ENCODE measurements at places on chromosomes 16 and 17.

DNA sequence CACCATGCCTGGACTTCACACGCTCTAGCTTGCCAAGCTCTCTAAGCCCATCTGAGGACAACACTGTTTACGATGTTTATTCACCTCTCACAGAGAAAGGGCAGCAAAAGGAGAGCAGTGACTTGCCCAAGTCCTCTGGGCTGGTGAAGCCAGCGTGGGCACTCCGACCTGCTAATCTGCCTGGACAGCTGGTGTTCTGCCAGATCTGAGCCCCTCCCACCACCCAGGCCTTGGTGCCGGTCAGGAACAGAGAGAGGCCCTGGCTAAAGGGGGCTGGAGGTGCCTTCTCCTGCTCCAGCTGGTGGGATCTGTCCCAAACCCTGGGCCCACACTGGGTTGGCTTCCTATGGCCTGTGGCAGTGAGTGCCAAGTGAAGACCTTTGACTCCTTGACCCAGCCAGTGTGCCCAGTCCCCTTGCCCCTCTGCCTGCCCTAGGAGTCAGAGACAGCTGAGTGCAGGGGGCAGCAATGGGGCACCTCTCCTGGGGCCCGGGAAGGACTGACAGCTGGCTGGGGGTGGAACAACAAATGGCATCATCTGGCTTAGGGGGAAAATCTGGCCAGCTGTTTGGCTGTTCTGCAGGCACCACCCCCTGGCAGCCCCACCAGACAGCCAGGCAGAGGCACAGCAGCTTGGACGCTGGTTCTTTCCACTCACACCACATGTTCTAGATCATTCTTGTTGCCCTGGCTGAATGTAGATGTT is 1.8 kb upstream of the SLC4A1 start:
- no peak for DNase-seq

DNA sequence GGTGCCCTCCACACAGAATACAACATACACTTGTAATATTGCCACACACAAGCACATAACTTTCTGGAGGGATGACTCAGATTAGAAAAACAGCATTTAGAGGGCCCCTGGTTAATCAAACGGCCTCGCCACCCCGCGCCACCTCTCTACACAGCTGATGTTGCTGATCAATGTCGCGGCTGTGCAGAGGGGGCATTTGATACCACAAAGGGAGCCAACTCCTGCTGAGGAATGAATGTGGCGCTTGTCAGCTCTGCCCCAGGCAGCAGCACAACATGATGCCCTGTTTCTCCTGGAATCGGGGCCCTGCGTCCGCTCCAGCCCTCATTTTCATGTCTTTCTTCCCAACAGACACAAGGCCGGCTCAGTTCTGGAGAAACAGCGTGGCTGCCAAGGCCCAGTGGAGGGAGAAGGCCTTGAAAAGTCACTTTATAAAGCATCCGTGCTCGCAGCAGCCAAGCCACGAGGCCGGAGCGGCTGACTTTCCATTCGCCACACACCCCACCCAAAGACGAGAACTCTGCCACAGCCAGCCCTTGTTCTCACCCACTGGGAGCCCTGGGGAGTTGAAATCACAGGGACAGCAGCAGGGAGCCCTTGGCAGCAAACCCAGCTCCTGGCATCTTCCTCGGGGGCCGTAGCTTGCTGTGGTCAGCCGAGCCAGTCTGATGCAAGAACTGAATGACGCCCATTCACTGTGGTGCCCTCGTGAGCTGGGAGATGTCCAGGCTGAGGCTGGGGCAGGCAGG is 65.6 kb downstream of the XYLT1 start:
- peak; percentile 95 for DNase-seq

- no peak for DNase-seq
Observed at GRCh38 chr17:27408891-27409290, 47.4 kb upstream of the KSR1 start.

DNA sequence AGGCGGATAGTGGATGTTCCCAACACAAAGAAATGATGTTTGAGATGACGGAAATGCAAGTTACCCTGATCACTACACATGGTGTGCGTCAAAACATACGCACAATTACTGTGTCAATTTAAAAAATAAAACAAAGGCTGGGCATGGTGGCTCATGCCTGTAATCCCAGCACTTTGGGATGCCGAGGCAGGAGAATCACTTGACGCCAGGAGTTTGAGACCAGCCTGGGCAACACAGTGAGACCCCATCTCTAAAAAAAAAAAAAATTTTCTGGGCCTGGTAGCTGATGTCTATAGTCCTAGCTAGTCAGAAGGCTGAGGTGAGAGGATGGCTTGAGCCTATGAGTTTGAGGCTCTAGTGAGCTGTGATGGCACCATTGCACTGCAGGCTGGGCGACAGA is 51.8 kb downstream of the TEKT5 start:
- no peak for DNase-seq

- DNase-seq: peak; percentile 38
Observed at GRCh38 chr17:50785946-50786570, 18.7 kb upstream of the ANKRD40CL start.

GRCh38 chr17:60641126-60641525 is 36.5 kb upstream of the BCAS3 start:
- no peak for DNase-seq

DNA sequence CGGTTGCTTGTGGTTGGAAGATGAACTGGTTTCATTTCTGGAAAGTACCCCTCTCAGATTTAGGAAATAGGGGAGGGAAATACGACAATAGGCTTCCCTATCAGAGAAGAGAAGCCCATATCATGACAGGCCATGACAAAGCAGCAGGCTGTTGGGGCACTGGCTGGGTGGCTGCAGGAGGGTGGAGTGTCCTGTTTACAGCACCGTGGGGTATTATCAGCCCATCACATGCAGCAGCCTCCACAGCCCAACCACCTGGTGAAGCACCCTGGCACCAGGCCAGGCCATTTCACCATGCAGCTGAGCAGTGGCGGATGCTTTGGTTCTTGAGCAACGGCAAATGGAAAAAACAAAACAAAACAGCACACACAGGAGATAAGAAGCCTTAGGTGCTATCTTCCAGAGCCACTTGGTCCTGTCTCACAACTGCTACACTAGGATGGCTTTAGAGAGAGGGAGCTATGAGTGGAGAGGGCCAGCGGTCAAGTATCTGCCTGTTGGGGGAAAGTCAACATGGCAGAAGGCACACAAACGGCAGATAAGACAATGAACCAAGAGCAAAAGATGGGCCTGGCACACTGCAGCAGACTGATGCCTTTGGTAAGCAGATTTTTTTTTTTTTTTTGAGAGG is 24.2 kb downstream of the FAM117A start:
- peak; percentile 78 for DNase-seq

GRCh38 chr16:84633622-84634021 is 14.7 kb upstream of the KLHL36 start:
- DNase-seq: peak; percentile 92

- peak; percentile 82 for DNase-seq
Observed at GRCh38 chr17:8785547-8786413, 13.4 kb downstream of the MFSD6L start.

DNA sequence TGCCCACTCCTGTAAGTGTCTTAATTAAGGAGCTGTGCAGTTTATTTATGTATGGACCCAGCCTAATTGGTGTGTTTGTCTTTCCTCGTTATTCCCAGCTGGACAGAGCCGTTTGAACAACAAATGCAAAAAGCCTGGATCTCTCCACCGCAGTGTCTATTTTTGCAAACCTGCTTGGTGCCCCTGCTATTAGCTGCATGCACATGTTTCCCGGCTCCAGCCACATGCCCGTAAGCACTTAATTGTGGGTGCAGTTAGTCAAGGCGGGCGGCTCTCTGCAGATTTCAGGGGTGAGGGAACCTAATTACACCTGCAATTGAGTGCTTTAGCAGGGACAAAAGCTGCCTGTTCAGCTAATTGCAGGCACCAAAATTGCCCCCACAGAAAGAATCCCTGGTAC is 74.0 kb upstream of the GSE1 start:
- no peak for DNase-seq

DNA sequence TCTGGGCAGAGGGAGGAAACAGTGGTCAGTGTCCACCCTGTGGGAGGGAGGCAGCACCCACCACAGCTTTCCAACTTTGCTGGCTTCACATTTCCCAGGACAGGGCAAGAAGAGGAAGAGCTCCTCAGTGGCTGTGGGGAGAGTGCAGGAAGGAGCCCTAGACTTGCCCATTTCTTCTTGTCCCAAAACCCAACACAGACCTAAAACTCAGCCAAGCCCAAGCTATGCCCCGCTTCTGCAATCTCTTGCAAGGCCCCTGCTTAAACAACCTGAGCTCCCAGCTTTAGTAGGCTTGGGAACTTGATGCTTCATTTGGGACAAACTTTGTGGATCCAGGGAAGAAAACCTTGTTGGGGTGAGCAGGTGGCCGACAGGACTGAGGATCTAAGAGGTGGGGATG is 173.8 kb downstream of the LGALS9B start:
- no peak for DNase-seq

GRCh38 chr17:76427501-76428231 is 25.3 kb downstream of the UBE2O start:
- no peak for DNase-seq

- DNase-seq: no peak
Observed at GRCh38 chr17:31515267-31515666, 123.8 kb downstream of the RAB11FIP4 start.

- no peak for DNase-seq
Observed at GRCh38 chr16:68400924-68401460, 47.3 kb downstream of the SMPD3 start.

- DNase-seq: no peak
Observed at GRCh38 chr16:78048319-78048718, 26.0 kb downstream of the CLEC3A start.

DNA sequence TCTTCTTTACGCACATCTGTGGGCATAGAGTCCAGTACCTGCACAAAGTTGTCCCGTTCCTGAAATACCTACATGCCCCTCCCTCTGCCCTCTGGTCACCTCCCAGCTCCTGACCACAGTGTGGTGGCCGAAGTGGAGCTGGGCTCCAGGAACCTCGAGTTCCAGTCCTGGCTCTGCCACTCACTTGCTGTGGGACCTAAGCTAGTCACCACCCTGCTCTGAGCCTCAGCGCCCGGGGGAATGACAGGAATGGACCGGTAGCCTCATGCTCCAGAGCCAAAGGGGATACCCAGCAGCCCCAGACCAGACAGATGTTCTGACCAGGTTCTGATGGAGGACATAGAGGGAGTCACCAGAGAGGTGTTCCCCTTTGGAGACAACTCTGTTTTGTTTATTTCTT is 26.7 kb upstream of the ITGA3 start:
- no peak for DNase-seq

DNA sequence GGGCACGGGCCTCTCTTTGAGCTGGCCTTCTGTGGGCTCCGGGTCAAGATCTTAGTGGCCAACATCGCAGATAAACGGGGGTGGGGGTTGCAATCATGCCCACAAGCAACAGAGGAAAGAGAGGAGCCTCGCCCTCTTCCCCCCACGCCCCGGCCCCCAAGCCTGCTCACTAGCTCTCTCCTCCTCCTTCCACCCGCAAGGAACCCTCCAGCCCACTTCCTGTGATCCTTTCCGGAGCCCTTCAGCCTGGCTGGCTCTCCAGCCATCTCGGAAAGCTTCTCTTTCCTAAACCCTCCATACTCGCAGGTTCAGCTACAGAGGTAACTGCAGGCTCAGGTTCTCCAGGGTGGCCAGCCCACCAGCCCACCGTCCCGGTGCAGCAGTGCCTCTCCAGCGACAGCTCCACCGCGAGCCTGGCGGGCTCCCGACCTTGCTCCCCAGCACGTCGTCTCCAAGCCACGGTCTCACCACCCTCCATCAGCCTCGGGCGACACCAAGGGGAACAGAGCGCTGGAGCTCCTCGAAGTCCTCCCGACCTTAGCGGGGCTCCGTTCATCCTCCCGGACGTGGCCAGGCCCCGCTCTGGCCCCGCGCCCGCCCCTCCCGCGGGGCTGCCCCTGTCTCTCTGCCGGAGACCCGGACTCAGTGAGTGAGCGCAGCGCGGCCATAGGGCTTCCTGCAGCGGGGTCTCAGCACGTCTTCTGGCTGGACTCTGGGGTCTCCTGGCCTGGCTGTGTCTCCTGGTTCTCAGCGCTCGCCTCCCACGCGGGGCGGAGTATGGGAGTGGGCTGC is 12.9 kb upstream of the ODF4 start:
- DNase-seq: peak; percentile 53

DNA sequence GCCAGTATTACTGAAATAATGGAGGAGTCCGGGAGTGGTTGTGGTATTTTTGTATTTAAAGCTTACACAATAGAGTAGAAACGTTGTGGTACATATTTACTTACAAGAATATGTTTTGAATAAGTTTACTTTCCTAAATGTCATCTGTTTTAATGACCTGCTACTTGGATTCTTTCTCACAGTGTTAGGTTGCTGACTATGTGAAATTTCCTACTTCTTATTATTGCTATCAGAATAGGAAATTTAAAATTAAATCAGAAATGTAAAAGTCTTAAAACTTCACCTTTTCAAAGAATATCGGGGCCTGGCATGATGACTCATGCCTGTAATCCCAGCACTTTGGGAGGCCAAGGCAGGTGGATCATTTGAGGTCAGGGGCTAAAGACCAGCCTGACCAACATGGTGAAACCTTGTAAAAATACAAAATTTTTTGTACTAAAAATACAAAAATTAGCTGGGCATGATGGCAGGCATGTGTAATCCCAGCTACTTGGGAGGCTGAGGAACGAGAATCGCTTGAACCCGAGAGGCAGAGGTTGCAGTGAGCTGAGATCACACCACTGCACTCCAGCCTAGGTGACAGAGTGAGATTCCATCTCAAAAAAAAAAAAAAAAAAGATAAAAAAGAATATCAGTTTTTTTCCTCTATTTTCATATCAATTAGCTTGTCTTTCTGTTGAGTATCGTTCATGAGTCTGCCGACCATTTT is 77.8 kb downstream of the VMP1 start:
- no peak for DNase-seq

DNA sequence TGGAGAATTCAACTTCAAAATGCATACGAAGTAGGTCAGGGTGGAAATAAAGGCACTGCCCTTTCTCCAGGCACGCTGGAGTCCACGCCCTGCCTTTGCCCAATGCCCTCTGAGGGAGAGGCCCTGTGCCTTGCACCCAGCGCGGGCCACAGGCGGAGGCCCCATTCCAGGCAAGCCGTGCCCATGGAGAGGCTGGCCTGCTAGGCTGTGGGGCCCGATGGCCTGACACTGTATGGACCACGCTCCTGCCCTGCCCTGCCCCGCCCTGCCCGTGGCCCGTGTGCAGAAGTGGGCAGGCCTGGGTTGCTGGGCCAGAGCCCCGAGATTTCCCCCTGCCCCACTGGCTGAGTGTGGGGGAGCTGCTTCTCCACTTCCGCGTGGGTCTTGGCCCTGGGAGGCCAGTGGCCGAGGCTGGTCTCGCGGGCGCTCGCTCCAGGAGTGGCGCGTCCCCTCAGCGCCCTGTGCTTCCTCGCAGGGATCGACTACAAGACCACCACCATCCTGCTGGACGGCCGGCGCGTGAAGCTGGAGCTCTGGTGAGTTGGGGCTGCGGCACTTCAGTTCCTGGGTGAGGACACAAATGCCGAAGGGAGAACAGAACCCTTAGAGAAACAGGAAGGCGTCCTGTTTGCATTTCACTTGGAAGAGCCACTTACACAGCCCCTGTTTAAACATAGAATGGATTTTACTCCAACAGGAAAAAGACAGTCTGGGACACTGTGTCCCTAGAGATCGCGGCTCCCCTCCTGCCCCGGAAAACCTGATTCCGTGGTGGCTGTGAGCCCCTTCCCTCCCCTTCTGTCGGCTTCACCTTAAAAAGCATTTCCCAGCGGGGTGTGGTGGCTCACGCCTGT is 13.8 kb upstream of the WFIKKN1 start:
- DNase-seq: no peak

Data from adrenal gland (tissue), 19 donors.